ENCODE measurements at places on chromosomes 2 and 18. TPM values are rescaled to one million over a fixed set of nuclear protein-coding genes. Genes with fewer than 3 reads are reported as not detected.

PRKAG3 gene
- not detected for total RNA-seq

- H3K4me3 ChIP-seq = no peak overlapping the region
- DNase-seq = no peak
- H3K27me3 ChIP-seq = no peaks in the 10 kb centered on the region
- H3K27ac ChIP-seq = no peak overlapping the region
- H3K4me1 ChIP-seq = no peaks in the 10 kb centered on the region
- H3K36me3 ChIP-seq = no peaks in the 10 kb centered on the region
Observed at GRCh38 chr18:37407571-37407970, 158.0 kb downstream of the CELF4 start.

GRCh38 chr2:39583781-39584180 lies 81.9 kb upstream of the TMEM178A start:
- H3K27ac ChIP-seq = no peak overlapping the region
- H3K4me1 ChIP-seq = no peaks in the 10 kb centered on the region
- no peak for DNase-seq
- H3K36me3 ChIP-seq = no peaks in the 10 kb centered on the region
- H3K4me3 ChIP-seq = no peak overlapping the region

DNA sequence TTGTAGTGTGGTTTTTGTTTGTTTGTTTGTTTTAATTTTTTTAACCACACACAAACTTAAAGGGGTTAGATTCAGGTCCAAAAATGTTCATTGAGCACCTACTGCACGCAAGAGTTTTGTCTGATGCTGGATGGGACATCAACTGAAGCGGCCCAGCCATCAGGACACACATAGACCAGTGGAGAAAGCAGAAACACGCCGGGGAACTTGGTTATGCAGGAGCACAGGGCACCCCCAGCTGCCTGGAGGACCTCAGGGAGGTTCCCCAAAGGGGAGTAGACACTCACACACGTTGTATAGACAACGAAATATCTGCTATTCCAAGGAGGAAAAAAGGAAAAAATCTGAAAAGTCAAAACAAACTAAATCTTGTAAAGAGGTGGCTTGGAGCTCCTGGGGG lies 191.7 kb downstream of the GBX2 start:
- H3K4me1 ChIP-seq = no peaks in the 10 kb centered on the region
- no peaks in the 10 kb centered on the region for H3K36me3 ChIP-seq
- no peak overlapping the region for H3K4me3 ChIP-seq
- no peak for DNase-seq
- H3K27ac ChIP-seq = no peak overlapping the region
- peaks cover 5% of the 10 kb centered on the region for H3K27me3 ChIP-seq

DNA sequence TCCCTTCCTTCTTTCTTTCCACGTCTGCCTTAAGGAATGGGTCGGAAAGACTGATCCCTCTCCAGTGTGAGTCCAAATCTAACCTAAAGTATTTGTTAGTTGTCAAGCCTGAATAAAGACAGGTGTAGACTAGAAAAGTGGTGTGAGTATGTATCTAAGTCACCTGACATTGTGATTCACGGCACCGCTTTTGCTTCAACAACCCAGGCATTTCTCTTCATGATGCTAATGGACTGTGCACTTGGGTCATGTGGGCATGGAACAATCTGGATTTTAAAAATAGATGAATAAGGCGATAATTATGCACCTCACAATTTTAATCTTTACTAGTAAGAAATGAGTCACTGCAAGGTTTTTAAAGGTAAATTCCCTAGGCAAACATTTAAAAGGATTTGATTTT lies 107.5 kb downstream of the LIPG start:
- H3K27me3 ChIP-seq = peaks cover 31% of the 10 kb centered on the region
- H3K4me3 ChIP-seq = no peak overlapping the region
- no peaks in the 10 kb centered on the region for H3K36me3 ChIP-seq
- no peak for DNase-seq
- no peaks in the 10 kb centered on the region for H3K4me1 ChIP-seq
- no peak overlapping the region for H3K27ac ChIP-seq

GRCh38 chr2:144156736-144157640 lies 362.9 kb downstream of the ZEB2 start:
- DNase-seq = no peak
- H3K4me3 ChIP-seq = no peak overlapping the region
- no peaks in the 10 kb centered on the region for H3K4me1 ChIP-seq
- H3K27me3 ChIP-seq = no peaks in the 10 kb centered on the region
- no peak overlapping the region for H3K27ac ChIP-seq
